ELF-1 (cell line): ENCODE measurements at places on chromosomes 3 and 15.
A peak's percentile ranks its signal among the peaks of the same experiment; 100 is the strongest.

DNA sequence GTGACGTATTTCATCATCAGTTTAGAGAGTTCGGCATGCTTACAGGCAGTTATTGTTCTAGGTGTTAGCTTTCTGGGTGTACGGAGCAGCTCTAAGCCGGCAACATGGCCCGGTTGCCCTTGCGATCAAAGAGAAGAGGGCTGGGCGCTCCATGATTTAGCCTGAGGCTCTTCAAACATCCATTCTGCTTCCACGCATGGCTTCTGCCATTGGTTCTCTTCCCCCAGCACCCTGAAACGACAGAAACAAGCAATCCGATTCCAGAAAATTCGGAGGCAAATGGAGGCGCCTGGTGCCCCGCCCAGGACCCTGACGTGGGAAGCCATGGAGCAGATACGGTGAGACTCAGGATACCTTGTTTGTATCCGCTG is 574 bp downstream of the NGRN start:
- DNase-seq = peak; percentile 77

DNA sequence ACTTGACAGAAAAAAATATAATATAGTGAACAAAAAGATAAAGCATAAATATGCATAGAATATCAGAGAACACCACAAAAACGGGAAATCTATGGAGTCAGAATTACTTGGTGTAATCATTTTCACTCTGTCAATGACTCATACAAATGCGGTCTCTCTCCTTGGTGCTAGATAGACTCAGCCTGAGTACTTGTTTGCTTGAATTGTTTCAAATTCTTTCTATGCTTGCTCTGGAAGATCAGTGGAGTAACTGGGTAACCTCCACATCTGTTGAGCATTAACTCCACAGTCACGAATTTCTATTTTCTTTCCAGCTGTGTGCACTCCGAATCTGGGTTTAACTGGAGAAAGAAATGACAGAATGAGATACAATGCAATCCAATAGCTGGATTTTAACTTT is 760.4 kb downstream of the ZPLD1 start:
- no peak for DNase-seq

DNA sequence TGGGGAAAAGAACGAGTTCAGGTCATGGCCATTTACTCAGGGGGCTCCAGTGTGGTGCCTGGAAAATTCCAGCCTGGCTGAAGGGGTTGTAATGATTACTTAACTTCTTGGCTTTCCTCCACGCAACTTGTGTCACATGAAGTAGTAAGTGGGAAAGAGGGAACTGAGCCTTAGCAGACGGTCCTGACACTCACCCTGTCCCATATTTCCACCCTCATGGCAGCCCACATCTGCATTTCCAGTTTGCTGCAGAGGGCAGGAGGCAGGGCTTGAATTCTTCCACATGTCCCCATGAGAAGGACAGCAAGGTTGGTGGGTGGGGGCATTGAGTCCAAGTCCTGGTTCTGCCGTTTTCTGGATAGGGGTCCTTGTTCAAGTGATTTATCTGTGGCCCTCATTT is 7.8 kb upstream of the CAMP start:
- DNase-seq = no peak

- no peak for DNase-seq
Observed at GRCh38 chr3:72439321-72440183, 408.7 kb downstream of the SHQ1 start.

GRCh38 chr3:120192159-120192558 is 92.9 kb downstream of the GPR156 start:
- no peak for DNase-seq

DNA sequence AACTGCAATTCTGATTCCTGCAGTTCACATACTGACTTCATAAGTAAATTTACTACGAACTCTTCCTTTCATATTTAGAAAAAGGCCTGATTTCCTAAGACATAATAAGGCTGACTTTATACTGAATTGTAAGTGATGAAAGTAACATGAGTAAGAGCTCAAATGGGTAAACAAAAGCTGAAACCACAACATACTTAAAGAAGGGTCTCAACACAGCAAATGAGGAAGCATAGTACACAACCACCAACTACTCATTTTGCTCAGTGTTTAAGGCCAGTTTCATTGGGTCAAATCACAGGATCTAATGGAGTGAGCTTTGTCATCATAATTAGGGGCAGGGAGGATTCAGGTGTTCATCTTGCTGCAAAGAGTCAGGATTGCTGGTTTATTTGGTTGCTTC is 81.4 kb downstream of the SETD2 start:
- DNase-seq = no peak

GRCh38 chr3:171494457-171495109 is 34.4 kb upstream of the TNIK start:
- no peak for DNase-seq

GRCh38 chr3:184523825-184524615 is 37.6 kb upstream of the EPHB3 start:
- DNase-seq = peak; percentile 38

DNA sequence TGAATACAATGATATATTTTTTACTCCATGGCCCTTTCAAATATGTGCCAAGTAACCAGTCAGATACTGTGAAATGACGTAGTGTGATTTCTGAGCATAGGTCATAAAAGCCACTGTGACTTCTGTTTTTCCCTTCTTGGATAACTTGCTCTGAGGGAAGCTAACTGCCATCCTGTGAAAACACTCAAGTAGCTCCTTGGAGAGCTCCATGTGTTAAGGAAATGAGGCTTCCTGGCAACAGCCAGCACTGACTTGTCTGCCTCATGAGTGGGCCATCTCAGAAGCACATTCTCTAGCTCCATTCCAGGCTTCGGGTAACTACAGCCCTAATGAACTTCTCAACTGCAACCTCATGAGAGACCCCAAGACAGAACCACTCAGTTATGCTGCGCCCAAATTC is 9.5 kb upstream of the CCDC80 start:
- no peak for DNase-seq

- no peak for DNase-seq
Observed at GRCh38 chr3:126930936-126931600, 51.8 kb upstream of the PLXNA1 start.

- no peak for DNase-seq
Observed at GRCh38 chr3:42688487-42689420, 3.4 kb downstream of the KLHL40 start.

- no peak for DNase-seq
Observed at GRCh38 chr15:30023798-30024295, 58.9 kb upstream of the GOLGA8J start.

DNA sequence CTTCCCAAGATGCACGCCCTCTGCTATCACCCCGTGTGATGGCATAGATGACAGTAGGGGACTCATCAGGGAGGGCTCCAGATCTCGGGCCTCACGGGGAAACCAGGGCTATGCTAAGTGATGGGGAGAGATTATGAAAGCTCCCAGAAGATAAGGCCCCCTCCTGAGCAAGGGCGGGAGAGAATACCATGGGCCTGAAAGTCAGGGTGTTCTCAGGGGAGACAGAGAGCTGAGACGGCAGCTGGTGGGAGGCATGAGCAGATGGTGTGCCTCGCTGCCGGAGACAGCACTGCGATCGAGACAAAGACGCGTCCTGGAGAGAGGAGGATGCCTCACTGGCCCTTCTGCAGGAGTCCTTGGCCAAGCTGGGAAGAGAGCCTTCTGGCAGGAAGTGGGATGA is 106.5 kb upstream of the ADPGK start:
- no peak for DNase-seq

- DNase-seq = no peak
Observed at GRCh38 chr15:73033611-73034010, 18.7 kb upstream of the NEO1 start.

DNA sequence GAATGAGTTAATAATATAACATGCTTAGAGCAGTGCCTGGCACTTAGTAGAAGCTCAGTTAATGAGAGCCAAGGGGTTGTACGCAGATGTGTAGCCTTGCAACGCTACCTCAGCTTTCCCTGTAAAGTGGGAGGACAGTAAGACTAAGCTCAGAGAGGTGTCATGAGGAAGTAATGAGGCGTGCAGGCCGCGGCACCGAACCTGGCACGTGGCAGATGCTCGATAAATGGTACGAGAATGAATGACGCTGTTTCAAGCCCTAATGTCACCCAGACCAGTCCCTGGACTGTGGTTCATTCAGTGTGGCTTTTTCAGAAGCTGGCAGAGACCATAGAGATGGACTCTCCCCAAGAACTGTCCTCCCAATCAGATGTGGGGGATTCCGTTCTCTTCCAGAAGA is 21.2 kb downstream of the GRIP2 start:
- DNase-seq = no peak

DNA sequence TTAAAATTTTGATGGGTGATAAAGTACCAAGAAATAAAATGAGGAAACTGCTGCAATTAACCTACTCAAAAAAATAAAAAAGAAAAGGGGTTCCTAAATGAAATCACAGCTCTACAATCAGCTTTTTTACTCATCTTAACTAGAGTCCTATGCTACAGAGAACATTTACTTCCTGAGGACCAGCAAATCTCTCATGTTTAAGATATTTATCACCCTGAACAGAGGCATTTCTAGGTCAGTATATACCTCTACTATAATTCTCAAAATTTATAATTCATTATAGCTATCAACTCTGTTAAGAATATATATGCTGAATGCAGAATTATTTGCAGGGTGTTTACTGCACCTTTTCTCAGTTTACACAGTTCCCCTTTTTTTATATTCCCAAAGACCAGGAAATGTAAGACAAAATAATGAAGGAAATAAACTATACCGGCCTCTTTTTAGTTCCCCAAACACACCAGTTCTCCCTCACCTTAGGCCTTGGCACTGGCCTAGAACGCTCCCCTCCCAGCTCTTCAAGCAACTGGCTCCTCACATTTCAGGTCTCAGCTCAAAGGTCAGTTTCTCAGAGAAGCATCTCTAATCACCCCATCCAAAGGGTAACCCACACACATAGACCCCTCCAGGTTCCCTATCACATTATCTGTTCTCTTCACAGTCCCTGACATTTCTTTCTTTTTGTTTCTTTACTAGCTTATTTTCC is 71.1 kb downstream of the LRRFIP2 start:
- DNase-seq = no peak

DNA sequence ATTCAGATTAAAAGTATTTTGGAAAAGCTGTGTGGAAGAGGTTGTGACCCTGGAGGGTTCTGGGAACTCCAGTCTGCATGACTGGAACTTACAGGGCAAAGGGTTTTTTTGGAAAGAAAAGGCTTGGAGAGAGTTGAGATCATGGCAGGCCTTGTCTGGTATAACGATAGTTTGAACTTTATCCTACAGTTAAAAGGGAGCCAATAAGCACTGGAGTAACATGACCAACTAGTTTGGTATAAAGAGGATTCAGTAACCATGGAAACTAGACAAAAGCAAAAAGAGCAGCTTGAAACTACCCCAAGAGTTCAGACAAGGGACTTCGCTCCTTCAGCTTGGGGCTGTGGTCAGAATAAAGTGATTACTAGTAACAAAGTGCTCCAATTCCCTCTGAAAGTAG is 151.2 kb upstream of the TMCO5A start:
- DNase-seq = no peak

- DNase-seq = no peak
Observed at GRCh38 chr15:96261575-96262034, 68.9 kb upstream of the NR2F2 start.

DNA sequence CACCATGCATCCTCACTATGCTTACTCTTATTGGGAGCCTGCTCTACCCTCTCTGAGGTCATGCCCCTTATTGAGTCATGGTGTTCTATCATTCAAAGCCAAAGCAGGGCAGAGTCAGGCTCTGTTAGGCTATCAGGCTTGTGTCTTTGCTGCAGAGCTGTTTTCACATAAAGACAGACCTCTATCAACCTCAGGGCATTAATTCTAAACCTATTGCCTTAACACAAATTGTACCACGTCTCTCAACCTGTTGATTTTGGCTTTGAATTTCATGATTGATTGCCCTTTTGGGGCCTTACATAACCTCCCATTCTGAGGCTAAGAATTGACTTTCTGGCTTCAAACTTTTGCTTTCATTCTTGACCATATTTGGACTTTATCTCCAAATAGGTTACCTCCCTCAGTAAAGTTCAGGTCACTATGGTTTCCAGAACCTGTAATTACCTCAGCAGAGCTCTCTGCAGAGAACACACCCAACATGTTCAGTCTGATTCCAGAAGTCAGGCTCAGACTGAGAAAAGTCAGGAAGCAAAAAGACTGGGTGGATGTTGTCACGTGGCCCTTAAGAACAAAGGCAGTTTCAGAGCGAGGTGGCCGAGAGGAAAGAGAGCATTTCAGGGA is 221.4 kb upstream of the NANOGP8 start:
- peak; percentile 78 for DNase-seq

GRCh38 chr15:37397266-37398022 is 297.1 kb upstream of the MEIS2 start:
- DNase-seq = no peak

- no peak for DNase-seq
Observed at GRCh38 chr3:72290859-72291638, 506.1 kb upstream of the PROK2 start.

DNA sequence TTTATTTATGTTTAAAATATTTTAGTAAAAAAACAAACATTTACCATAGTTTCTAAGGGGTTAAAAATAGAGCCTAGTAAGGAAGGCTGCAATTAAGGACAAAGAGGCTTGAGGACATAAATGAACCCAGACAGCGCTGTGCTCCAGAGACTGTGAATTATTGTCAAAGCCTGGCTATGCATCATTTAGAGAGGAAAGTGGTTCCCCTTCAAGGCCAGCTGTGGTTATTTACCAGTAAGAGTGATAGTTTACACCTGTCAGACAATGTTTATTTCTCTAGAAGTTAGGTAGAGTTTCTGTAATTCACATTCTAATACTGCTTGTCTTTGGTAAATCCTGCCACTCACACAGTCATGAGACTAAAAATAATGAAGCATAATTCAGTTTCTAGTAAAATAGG is 32.4 kb upstream of the PIK3R4 start:
- DNase-seq = no peak

DNA sequence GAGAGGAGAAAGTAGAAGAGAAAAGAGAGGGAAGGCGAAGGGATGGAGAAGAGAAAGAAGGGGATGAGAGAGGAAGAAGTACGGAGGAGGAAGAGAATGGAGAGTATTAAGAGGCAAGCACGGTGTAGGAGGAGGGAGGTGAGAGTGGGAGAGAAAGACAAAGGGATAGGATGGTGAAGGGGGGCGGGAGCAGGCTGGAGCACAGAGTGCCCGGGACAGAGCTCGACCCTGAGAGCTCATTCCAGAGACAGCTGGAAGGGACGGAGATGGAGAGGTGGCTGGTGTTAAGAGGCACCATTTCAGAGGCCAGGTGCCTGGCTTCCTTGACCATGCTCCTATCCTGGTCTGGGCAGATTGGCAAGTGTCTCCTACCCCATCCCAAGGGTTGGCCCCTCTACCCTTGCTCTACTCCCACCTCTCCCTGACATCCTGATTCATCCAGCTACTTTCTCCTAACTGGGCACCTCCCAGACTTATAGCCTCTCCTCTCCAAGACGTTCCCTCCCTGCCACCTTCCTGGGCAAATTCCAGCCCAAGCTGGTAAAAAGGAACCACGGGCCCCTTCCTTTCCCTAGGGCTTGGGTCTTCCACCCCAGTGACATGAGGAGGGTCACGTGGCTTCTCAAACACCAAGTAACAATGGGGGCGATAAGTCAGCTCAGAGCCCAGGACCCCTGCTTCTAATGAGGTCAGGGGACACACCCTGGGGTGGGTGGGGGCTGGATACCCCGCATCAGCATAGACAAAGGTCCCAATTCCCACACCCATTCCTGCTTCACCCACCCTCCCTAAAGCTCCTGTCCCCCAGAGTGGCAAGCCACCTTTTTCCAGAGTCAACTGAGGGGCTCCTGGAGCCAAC is 1.1 kb downstream of the CLCN2 start:
- DNase-seq = no peak

GRCh38 chr3:13002398-13003124 is 70.7 kb downstream of the IQSEC1 start:
- no peak for DNase-seq
